Gastroesophageal sphincter (tissue), 4 donors: ENCODE measurements at places on chromosomes 6 and 20. TPM values are rescaled to one million over a fixed set of nuclear protein-coding genes. Genes with fewer than 3 reads are reported as not detected.

The HMGCLL1 gene
- total RNA-seq = 1.9 TPM

DNA sequence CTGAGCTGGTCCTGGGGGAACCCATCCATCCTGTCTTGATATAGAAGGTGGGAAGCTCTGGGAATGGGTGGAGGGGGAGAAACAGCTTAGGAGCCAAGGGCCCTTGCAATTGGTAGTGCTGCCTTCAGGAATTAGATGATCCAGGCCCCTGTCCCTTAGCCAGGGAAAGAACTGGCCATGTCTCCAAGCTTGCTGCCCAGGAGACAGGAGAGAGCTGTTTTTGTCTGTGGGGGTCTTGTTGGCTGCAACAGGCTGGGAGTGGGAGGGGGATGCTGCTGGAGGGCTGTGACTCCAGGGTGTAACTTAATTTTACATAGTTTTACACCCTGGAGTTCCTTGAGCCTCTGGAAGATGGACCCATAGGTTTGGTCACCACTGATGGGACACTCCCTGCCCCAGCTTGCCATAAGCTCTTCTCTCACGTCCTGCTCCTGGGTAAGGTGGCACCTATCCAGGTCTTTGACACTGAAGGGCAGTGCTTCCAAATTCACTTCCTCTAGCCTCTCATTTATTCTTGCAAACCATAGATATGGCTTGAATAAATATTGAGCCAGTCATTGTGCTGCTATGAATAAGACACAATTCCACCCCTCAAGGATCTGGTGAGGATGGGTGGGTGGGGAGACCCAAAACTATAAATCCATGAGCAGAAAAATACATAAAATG lies 16.8 kb downstream of the VEGFA start:
- ATAC-seq = no peak
- no peaks in the 10 kb centered on the region for H3K27me3 ChIP-seq
- H3K36me3 ChIP-seq = peaks cover 46% of the 10 kb centered on the region
- no peak overlapping the region for H3K4me3 ChIP-seq

DNA sequence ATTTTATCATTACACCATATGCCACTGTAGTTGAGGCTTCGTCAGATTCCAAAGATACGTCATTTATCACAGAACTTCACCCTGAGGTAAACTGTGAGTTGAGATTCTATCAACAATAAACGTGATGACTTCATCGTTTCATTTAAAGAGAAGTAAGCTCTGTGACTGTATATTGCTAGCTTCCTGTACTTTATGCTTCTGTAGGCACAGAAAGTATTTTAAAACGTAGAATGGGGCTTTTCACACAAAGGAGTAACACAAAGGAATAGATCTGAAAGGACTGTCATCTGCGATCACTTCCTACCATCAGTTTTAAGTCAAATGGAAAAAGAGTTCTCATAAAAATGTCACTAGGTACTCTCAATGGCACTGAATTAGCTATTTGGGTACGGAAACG lies 234.4 kb upstream of the MCHR2 start:
- H3K4me3 ChIP-seq = peak overlapping the region; percentile 11
- H3K27me3 ChIP-seq = no peaks in the 10 kb centered on the region
- no peaks in the 10 kb centered on the region for H3K4me1 ChIP-seq
- no peak for ATAC-seq
- no peaks in the 10 kb centered on the region for H3K36me3 ChIP-seq

DNA sequence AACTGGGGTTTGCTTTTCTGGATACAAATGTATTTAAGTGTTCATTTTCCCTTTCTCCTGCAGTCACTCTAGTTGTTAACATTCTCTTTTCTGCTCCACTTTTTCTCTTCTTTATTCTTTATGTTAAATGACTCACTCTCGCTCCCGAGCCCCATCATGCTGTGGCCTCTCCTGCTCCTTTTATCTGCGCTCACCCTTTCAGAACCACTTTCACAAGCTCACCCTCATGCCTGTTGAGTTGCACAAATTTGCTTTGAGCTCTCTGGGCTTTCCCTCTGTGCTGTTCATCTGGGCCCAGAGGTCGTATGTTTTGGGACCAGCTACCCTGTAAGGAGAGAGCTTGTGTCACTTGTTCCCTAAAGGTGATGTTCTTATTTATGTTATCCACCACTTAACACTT lies 98.1 kb upstream of the ASCC3 start:
- no peaks in the 10 kb centered on the region for H3K36me3 ChIP-seq
- H3K4me3 ChIP-seq = no peak overlapping the region
- no peaks in the 10 kb centered on the region for H3K4me1 ChIP-seq
- H3K27me3 ChIP-seq = no peaks in the 10 kb centered on the region
- no peak overlapping the region for H3K27ac ChIP-seq

DNA sequence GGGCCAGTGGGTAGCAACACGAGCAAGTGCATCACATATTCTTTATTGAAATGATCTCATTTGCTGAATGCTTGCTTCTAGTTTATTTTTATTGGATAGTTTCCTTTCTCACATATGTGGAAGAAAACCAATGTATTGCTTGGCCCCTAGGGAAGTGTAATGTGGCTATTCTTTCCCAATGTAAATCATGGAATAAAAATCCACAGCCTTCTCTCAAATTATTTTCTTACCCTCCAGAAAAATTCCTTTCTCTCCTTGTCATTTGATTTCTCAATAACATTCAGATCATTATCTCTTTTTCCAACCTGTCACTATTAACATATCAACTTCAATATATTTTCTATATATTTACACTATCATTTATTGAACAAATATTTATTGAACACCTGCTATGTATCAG lies 51.9 kb upstream of the PTPRK start:
- no peaks in the 10 kb centered on the region for H3K27me3 ChIP-seq
- no peak overlapping the region for H3K27ac ChIP-seq
- H3K4me1 ChIP-seq = no peaks in the 10 kb centered on the region
- H3K4me3 ChIP-seq = no peak overlapping the region
- ATAC-seq = no peak
- H3K36me3 ChIP-seq = no peaks in the 10 kb centered on the region

GRCh38 chr6:11722805-11723631 lies 55.6 kb downstream of the ADTRP start:
- H3K36me3 ChIP-seq = no peaks in the 10 kb centered on the region
- no peak for ATAC-seq
- H3K27me3 ChIP-seq = no peaks in the 10 kb centered on the region
- H3K27ac ChIP-seq = no peak overlapping the region
- H3K4me3 ChIP-seq = no peak overlapping the region

The AARS2 gene
- 6.1 TPM for total RNA-seq

DNA sequence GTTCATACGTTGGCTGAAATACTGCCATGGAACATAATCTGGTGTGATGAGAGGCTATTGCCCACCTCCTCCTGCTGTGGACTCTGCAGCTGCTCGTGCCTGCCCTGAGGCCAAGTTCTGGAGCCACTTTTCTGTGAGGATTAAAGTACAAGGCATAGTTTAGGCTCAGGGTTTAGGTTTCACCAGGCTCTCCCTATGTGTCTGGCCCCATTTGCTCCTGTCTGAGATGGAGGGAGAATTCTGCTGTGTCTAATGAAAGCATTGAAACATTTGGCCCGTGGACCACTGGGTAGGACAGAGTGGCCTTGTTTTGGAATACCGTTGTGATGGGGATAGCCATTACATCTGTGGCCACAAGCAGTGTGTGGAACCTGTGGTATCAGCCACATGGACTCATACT lies 5.9 kb downstream of the WRNIP1 start:
- H3K4me3 ChIP-seq = no peak overlapping the region
- no peaks in the 10 kb centered on the region for H3K27me3 ChIP-seq
- no peak overlapping the region for H3K27ac ChIP-seq

GRCh38 chr6:47034421-47034820 lies 7.7 kb downstream of the ADGRF1 start:
- H3K4me1 ChIP-seq = no peaks in the 10 kb centered on the region
- H3K27ac ChIP-seq = no peak overlapping the region
- no peak overlapping the region for H3K4me3 ChIP-seq
- no peak for ATAC-seq
- H3K27me3 ChIP-seq = peaks cover 19% of the 10 kb centered on the region
